C1 segment of cervical spinal cord (tissue), 14 donors: ENCODE measurements at places on chromosomes 5 and 9.

DNA sequence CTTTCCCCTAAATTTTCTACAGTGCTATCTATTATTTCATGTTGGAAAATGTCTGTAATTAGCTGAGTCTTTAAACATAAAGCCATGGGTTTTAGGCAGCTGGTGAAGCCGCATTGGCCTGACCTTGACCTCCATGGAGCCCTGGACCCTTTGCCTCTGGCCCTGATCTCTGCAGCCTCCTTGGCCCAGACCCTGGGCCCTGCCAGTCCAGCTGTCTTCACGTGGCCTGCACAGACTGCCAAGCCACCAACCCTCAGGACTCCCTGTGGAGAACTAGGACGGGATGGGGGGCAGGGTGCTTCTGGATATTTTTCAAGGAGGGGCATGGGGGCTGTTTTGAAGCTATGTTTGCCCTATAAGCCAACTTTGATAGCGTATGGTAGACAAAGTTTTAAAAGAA is 29.8 kb upstream of the PPARGC1B start:
- no peak for DNase-seq

DNA sequence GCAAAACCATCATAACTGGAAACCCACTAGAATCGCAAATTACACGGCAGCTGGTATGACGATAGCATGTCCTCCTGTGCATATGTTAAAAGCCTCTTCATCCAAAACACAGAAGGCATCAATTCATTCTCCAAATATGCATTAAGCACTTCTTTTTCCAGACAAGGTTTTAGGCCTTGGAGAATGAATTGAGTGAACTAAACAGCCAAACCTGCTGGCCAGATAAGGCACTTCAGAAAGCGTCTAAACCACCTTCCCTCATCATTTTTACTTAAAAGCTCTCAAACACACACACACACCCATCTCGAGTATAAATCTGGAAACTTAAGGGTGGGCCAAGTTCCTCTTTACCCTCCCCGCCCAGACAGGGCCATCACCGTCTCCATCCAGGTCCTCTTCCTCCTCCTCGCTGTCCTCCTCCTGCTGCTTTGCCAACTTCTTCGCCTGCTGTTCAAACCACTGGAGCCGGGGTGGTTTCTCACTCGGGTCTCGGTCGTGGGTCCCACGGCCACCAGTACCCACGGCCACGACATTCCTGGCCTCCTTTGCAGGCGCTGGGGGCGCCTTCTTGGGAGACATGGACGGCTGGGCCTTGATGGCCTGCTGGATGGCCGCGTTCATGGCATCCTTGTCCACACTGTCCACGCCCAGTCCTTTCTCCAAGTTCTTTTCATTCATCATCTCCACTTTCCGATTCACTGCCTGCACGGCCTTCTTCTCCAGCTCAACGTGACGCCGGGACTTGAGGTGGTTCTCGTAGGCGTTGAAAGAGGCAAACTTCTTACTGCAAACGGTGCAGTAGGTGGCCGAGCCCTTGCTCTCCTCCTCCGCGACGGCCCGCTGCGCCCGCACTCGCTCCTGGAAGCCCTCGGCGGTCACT is 696 bp downstream of the ZNF622 start:
- DNase-seq = no peak

- no peak for DNase-seq
Observed at GRCh38 chr9:32011049-32011448, 373.4 kb upstream of the ACO1 start.

DNA sequence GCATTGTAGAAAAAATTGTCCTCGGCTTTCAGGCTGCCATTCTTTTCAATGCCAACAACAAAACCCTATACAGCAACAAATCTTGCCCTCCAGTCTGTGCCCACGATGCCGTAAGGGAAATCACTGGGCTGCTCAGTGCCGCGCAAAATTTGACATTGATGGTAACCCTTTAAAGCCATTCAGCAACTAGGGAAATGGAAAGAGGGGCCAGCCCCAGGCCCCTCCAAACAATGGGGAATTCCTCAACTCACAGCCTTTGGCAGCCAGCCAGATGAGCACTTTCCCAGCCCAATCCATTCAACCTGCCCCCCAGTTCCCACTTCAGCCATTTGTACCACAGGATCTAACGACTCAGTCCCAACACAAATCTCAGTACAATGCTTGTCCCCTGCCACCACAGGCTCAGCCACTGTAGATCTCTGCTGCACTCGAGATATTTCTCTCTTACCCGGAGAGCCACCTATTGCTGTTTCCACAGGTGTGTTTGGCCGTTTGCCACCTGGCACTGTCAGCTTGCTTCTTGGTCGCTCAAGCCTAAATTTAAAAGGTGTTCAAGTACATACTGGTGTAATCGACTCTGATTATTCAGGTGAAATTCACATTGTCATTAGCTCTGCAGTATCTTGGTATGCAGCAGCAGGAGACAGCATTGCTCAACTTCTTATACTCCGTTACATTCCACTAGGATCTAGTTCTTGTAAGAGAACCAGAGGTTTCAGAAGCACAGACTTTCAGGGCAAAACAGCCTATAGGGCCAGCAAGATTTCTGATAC is 103.3 kb downstream of the SYK start:
- no peak for DNase-seq
